Natural killer cell (primary cell): ENCODE measurements at places on chromosomes 16 and 17. TPM values are rescaled to one million over a fixed set of nuclear protein-coding genes. Genes with fewer than 3 reads are reported as not detected.

The EFCAB5 gene
- 1.9 TPM for total RNA-seq

The ARHGAP27 gene
- total RNA-seq = 141 TPM

The LPO gene
- total RNA-seq = not detected

DNA sequence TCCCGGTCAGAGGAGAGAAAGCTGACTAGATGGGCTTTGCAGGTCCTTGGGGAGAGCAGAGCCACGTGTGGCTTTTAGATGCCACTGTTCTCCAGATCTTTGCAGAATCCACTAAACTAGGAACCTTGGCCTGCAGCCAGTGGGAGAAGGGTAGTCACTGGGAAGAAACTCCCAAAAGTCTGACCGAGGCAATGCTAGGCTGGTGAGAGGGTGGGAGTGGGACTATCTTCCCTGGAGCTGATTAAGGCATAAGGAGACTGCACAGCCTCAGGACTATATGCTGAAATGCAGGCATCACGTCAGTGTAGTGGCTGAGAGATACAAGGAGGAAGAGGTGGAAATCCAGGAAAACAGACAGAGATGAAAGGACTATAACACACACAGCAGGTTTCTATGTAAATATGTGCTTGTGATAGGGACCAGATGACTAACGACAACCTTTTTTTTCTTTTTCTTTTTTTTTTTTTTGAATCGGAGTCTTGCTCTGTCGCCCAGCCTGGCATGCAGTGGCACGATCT lies 2.2 kb upstream of the GSDMA start:
- no peak for DNase-seq

DNA sequence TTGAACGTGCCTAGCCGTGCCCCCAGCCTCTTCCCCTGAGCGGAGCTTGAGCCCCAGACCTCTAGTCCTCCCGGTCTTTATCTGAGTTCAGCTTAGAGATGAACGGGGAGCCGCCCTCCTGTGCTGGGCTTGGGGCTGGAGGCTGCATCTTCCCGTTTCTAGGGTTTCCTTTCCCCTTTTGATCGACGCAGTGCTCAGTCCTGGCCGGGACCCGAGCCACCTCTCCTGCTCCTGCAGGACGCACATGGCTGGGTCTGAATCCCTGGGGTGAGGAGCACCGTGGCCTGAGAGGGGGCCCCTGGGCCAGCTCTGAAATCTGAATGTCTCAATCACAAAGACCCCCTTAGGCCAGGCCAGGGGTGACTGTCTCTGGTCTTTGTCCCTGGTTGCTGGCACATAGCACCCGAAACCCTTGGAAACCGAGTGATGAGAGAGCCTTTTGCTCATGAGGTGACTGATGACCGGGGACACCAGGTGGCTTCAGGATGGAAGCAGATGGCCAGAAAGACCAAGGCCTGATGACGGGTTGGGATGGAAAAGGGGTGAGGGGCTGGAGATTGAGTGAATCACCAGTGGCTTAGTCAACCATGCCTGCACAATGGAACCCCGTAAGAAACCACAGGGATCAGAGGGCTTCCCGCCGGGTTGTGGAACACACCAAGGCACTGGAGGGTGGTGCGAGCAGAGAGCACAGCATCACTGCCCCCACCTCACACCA lies 724 bp downstream of the GAA start:
- no peak for DNase-seq

The UMOD gene
- total RNA-seq = not detected

DNA sequence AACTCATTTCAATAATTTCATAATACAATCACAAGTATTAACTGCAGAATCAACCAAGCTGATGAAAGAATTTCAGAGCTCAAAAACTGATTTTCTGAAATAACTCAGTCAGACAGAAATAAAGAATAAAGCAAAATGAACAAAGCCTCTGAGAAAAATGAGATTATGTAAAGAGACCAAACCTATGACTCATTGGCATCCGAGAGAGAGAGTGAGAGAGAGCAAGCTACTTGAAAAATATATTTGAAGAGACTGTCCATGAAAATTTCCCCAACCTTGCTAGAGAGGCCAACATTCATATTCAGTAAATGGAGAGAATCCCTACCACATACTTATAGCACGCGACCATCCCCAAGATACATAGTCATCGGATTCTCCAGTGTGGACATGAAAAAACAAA lies 1376.4 kb downstream of the CDH11 start:
- DNase-seq = no peak

DNA sequence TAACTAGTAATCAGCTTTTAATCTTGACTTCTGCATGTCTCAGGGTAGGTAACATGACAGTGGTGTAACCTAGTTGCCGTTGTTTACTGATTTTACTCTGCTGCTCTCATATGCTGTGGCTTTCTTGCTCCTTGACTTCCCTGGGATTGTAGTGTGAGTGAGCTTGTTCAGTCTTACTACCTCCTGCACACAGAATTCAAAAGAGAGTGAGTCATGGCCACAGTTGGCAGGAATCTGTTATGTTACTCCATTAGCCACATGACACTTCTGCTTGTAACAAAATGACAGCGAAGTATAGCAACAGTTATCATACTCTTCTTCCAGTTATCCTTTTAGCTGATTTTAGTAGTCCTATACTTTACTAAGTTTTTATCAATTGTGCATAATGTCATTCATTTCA lies 18.8 kb downstream of the TNRC6A start:
- DNase-seq = no peak

DNA sequence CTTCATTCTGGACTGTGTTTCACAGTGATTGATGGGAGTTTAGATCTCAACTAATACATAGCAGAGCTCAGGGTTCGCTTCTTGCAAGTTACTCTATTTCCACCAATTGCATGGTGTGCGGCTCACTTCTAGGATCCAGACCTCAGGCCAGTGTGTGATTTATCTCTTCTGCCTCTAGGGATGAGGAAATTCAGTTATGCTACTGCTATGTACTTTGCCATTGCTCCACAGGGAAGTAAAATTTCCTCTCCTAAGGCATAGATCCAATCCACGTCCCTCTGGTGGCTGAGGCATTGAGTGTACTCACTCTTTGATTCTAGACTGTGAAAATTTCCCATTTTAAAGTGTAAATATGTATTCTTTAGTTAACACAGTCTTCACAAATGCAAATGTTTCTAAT lies 214.1 kb downstream of the HS3ST3B1 start:
- no peak for DNase-seq

DNA sequence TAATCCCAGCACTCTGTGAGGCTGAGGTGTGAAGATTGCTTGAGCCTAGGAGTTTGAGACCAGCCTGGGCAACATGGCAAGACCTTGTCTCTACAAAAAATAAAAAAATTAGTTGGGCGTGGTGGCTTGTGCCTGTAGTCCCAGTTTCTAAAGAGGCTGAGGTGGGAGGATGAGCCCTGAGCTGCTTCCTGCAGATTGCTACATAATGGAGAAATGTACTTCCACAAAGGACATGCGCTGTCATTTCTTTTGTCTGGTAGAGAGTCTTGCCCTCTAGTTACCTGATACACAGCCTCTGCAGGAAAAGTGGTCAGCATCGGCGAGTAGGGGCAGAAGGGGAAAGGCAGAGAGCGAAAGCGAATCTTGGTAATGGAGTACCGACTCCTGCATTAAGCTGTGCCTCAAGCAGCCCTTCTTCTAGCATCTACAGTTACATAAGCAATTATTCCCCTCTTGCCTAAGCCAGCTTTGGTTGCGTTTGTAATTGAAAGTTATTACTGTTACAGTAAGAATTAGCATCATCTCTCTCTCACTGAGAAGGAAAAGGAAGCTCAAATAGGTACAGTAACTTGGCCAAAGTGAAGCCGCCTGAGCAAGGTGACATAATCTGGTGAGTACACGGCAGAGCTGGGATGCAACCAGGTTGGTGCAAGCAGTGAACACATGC lies 18.5 kb upstream of the GGA2 start:
- no peak for DNase-seq
